Stimulated activated CD4-positive, alpha-beta T cell treated with anti-CD3 and anti-CD28 coated beads, Interleukin-2, amount 100 ng/mL, for 4 hours (primary cell): ENCODE measurements at places on chromosomes 5 and 9.

- DNase-seq = peak; percentile 22
Observed at GRCh38 chr5:39072925-39073766, 1.1 kb downstream of the RICTOR start.

DNA sequence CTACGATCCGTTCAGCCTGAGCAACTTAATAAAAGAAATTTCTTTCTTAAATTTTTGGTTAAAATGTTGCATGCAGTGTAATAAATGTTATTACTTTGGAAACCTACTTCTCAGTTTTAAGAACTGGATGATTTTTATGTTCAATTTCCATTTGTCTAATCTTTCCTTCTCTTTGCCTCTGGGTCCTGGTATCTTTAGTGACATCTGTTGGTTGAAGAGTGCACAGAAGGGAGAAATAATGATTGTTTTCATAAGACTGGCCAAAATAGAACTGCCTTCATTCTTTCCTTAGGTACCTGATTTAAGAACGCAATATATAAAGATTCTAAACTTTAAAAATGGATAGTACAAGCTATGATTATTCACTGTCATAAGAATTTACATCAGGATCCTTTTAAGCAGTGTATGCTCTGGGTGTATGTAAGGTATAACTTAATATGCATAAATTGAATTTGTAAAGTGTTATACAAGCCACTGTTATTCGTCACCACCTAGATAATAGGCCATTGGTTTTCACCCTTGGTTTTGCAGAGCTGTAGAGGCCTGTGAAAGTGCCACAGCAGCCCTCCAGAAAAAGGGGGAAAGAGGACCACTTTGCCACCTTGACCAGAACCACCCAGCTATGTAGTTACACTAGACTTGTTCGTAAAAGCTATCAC is 82.8 kb upstream of the TLX3 start:
- no peak for DNase-seq

GRCh38 chr9:109992293-109992692 is 212.3 kb downstream of the PALM2AKAP2 start:
- DNase-seq = no peak

- no peak for DNase-seq
Observed at GRCh38 chr9:27765266-27766072, 192.2 kb upstream of the C9orf72 start.

GRCh38 chr9:2041736-2042135 is 26.6 kb downstream of the SMARCA2 start:
- no peak for DNase-seq

GRCh38 chr9:93181672-93182435 is 2.1 kb upstream of the WNK2 start:
- DNase-seq = no peak

DNA sequence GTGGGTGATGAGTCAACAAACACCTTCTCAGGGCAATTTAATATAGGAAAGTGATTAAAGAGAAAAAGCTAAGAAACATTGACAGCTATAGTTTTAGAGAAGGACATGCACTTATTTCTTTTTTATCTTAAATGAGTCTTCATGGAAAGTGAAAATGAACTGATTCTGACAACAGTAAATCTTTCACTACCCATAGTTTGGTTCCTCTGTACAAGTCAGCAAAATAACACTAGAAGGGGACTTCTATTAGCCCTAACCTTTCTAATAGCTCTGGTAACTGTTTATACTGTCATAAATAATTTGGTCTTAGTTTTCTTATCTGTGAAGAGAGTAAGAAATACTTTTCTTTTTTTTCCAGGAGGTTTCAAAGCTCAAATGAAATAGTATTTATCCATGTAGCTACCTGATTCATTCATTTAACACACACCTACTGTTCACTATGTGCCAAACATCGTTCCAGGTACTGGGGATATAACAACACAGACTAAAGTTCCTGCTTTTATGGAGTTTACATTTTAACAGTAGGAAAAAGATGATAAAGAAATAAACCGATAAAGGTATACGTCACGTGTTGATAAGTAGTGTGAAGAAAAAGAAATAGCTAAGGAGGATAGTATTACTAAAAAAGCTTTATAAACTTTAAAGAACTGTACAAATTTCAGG is 148.2 kb downstream of the PCSK1 start:
- no peak for DNase-seq

DNA sequence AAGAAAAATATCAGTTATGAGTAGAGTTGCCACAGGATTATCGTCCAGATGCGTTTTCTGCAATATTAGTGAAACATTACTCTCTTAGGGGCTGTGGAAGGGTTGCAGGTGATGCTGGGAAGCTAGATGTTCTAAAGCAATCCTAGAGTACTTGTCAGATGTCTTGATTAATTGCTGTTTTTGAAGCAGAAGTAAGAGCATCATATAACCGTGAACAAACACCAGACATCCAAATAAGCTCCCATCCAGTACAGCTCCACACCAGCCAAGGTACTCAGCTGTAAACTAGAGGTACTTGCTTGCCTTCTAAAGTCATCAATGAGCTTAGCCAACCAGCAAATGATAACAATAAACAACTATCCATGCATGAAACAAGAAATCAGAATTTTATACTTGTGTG is 131.1 kb downstream of the ST8SIA4 start:
- DNase-seq = no peak

DNA sequence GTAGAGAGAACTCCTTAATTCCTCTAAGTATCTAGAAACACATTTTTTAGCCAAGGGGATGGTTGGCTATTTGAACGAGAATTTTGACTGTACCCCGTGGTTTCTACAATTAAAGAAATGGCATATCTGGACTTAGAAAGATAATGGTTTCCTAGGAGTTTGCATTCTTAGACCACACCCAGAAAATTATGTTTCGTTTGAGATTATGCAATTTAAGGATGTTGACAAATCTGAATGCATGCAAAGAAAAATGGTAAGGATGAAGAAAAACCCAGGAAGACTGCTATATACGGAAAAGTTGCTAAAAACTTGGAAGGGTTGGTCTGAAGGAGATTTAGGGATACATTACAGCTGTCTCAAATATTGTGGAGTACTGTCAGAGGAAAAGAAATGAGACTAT is 538.5 kb upstream of the WWC1 start:
- DNase-seq = no peak

DNA sequence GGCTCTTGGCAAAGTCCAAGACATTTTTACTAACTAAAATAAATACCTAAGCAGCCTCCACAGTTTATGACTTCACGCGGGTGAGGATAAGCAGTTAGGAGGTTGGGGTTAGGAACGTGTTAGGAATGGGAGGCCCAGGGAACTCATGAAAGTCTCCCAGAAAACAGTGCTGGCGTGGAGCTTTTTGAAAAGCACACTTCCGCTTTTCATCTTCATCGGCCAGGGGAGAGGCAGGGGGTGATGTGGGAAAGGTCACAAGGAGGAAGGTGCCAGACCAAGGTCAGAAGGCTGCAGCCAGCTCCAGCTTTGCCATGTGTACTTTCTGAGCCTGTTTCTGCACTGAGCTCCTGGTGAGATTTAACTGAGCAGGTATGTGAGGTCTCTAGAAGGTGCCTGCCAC is 149.0 kb downstream of the PHF2 start:
- DNase-seq = no peak

- peak; percentile 27 for DNase-seq
Observed at GRCh38 chr5:14665949-14666348, 1.4 kb downstream of the OTULIN start.

- DNase-seq = no peak
Observed at GRCh38 chr9:134410071-134410834, 84.0 kb downstream of the RXRA start.

GRCh38 chr5:172695232-172696054 is 54.4 kb downstream of the NEURL1B start:
- DNase-seq = no peak

GRCh38 chr5:79713727-79714126 is 24.1 kb downstream of the CMYA5 start:
- DNase-seq = no peak

DNA sequence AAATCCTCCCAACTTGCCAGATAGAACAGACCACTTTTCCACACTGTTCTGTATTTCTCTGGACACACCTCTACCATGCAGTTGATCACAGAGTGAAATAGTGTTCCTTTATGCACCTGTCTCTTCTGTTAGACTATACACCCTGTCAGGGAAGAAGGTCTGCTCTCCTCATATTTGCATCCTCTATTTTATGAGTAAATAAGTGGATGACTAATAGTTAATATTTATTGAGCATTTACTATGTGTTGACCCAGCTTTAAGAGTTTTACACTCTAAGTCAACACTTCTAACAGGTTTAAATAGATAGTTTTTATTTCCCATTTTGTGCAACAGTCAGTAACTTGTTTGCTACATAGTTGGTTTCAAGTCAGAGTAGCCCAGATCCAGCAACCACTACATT is 452.8 kb upstream of the MPDZ start:
- no peak for DNase-seq

DNA sequence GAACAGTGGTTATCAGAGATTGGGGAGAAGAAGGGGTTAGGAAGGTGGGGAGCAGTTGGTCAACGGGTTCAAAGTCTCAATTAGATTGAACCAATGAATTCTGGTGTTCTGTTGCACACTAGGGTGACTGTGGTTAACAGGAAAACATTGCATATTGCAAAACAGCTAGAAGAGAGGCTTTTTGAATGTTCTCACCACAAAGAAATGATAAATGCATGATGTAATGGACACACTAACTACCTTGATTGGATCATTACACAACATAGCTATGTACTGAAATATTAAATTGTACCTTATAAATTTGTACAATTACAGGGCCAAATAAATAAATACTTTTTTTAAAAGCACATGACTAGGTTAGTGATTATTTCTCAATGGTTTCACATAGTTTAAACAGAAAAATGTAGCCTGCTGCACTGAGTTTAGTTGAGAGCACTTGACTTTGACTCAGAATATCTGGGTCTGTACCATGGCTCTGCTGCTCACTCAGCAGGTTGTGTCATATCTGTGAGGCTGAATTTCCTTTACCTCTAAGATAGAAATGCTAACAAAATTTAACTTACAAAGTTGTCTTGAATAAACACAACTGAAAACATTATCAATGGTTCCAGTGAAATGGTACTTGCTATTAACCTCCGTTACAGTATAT is 30.4 kb downstream of the NUDT12 start:
- DNase-seq = no peak

GRCh38 chr5:27402828-27403227 is 364.4 kb upstream of the CDH9 start:
- DNase-seq = no peak

- DNase-seq = no peak
Observed at GRCh38 chr9:16710888-16711287, 159.6 kb downstream of the BNC2 start.

DNA sequence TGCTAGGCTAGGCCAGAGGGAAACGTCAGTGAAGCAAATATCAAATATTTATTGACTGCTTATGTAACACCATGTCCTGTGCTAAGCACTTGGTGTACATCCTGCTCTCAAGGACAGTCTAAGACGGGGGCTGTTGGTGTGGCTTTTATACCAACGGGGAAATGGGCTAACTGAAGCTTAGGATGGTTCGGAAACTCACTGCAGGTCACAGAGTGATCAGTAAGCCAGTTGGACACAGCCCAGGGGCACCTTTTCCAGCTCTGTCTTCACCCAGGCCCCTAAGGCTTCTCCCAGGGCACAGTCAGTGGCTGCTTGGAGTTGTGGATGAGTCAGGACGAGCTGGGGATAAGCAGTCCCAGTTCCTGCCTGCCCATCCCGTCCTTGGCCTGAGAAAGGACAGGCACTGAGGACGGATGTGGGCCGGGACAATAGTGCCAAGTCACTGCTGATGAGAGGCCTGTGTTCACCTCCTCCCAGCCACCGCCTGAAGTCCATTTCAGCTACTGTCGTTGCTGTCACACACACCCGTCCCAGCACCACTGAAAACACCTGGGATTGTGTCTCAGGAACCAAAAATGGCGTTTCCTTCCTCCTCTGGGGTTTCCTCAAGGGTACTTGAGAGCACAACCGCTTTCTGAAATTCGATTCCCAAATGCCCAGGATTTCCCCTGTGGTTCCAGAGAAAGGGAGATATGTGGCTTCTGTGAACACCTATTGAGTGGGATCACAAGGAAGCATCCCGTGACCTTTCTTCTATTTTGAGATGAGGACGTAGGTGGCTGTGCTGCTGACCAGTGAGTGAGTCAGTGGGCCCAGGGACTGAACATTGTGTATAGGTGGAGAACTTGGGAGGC is 17.5 kb upstream of the SPRY4 start:
- DNase-seq = no peak

- no peak for DNase-seq
Observed at GRCh38 chr9:130634801-130635200, 29.6 kb upstream of the PRDM12 start.

GRCh38 chr9:72812559-72813111 is 140.2 kb downstream of the ALDH1A1 start:
- no peak for DNase-seq

- no peak for DNase-seq
Observed at GRCh38 chr5:135392256-135392655, 6.8 kb downstream of the MACROH2A1 start.

- DNase-seq = no peak
Observed at GRCh38 chr9:37082214-37082765, 38.1 kb upstream of the ZCCHC7 start.
